MCF 10A (cell line): ENCODE measurements at places on chromosomes 2 and 18. TPM values are rescaled to one million over a fixed set of nuclear protein-coding genes. Genes with fewer than 3 reads are reported as not detected.

ABCG8 gene
- total RNA-seq = not detected in 2 replicates

DNA sequence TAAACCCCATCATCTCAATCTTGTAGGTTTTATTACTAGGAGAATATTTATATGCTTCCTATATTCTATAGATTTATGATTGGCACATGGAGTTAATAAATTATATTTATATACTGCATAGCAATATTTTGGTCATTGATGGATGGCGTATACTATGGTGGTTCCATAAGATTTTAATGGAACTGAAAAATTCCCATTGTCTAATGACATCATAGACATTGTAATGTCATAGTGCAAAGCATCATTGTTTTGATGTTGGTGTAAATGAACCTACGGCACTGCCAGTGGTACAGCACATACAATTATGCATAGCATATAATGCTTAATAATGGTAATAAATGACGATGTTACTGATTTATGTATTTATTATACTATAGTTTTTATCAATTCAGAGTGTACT is 1135.9 kb downstream of the CNTNAP5 start:
- no peak for DNase-seq

DNA sequence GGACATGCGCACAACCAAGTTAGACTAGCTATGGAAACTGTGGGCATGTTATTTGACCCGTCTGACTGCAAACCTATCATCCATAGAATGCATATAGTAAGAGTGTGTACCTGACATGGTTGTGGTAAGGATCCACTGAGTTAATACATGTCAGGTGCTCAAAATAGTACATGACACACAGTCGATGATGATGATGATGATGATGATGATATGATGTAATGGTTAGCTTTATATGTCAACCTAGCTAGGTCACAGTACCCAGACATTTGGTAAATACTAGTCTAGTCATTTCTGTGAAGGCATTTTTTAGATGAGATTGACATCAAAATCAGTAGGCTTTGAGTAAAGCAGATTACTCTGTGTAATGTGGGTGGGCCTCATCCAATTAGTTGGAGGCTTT is 204.1 kb downstream of the AFF3 start:
- DNase-seq = no peak

- DNase-seq = no peak
Observed at GRCh38 chr2:131419441-131419840, 55.5 kb upstream of the RAB6D start.
